Motor neuron (in vitro differentiated cells): ENCODE measurements at places on chromosomes 3 and 15. TPM values are rescaled to one million over a fixed set of nuclear protein-coding genes. Genes with fewer than 3 reads are reported as not detected.

Gene GOLGA6A
- total RNA-seq = 0.15 and 0.38 TPM in 2 replicates

Gene SNTN
- 0.58 TPM in 1 of 2 replicates, not detected in the other for total RNA-seq

- no peak for ATAC-seq
Observed at GRCh38 chr3:130688697-130689470, 57.7 kb downstream of the PIK3R4 start.

DNA sequence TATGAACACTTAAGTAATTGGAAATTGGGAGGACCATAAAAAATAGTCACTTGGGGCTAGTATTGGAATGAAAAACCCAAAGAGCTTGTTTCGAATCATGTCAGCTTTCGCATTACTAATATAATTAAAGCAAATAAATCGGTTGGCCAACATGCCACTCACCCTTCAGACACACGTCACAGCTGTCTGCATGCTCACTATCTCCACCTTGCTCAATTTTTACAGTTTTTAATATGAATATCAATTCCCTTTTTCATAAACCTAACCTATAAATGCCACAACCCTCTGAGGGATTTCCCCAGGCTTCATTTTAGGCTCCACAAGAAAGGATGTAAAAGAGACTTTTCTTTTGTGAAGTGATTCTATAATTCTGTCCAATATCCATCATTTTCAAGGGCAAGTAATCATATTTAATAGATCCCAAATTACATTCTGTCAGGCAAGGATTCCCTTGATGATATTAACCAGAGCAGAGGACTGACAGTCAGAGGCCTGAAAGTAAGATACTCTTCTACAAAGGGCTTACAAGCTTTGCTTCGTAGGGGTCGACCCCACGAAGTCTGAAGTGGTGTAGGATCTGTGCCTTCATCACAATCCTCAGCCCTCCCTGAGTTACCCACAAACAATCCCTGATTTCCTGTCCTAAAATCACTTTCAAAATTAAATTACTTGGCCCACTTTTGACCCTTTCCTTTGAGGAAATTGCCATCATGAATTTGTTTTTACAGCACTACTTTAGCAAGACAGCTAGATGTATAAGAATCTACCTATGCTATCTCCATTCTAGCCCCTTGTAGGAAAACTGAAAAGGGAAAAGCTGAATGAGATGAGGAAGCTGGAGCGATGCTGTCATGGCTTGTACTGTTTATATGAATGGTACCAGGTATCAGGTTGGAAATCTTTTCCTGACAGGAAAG, 44.5 kb downstream of the NANOGP8 start:
- ATAC-seq = no peak

DNA sequence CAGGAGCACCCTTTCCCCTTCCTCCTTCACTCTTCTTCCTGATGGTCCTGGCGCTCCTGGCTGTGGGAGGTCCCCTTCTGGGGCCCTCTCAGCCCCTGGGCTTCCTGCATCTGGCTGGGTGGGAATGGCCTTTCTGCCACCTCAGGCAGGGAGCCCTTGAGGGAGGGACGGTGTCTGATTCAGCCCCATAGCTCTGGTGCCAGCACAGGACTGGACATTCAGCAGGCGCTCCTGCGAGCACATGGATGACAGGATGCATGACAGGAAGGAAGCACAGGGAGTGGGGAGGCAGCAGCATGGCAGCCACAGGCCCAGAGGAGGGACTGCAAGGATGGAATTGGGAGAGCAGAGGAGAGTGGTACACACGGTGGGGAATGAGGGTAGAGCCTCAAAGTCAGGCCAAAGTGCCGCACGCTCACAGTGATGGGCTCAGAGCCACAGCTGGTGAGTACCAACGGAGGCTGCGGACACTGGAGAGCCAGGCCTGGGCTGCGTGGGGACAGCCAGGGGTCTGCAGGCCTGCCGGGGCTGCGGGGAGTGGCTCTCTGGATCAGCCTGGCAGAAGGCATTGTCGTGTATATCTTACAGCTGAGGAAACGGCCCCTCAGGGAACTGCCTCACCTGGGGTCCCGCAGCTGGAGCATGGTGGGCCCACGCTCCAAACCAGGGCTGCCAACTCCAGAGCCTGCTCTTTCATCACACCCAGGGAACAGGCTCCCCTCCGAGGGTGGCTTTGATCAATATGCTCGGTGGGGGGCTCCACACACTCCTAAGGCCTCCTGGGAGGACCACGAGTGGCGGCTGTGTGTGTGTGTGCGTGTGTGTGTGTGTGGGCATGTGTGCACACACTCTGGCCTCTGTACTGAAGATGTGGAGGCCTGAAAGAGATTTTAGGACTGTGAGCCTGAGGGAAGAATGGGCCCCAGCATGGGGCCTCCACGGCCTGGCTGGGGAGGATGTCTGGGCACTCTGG, 51.4 kb upstream of the CTSH start:
- peak; percentile 39 for ATAC-seq
